ENCODE measurements at places on chromosomes 2 and 18.

DNA sequence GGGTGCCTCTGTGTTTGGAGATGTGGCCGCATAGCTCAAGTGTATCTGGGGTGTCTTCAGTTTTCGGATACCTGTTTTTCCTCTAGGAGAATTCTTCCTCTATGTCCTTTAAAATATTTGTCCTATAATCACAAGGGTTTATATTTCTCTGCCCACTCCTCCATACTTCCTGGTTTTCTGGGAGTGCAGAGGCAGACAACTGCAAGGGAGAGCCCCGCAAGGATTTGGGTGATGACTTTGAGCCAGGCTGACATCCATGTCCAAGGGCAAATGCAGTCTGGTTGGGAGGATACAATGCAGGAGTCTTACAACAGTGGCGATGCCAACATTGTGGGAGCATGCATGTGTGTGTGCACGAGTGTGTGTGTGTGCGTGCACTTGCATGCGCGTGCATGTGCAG, 2.1 kb downstream of the IL1RL1 start:
- DNase-seq, result no peak

DNA sequence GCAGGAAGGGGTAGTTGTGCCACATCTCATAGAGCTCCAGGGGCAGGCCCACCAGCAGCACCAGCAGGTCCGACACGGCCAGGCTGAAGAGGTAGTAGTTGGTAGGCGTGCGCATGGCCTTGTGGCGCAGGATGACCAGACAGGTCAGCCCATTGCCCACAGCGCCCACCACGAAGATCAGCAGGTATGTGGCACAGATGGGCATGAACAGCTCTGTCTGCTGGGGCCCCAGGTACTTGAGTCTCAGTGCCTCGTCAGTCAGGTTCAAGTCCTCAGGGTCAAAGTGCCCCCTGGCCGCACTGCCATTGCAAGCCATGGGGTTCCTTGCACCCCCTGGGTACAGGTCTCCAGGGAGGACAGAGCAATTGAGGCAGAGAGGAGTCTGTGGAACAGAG, 1.6 kb downstream of the NMUR1 start:
- no peak for DNase-seq

GRCh38 chr18:32442575-32442974, 28.1 kb downstream of the GAREM1 start:
- DNase-seq, result no peak

DNA sequence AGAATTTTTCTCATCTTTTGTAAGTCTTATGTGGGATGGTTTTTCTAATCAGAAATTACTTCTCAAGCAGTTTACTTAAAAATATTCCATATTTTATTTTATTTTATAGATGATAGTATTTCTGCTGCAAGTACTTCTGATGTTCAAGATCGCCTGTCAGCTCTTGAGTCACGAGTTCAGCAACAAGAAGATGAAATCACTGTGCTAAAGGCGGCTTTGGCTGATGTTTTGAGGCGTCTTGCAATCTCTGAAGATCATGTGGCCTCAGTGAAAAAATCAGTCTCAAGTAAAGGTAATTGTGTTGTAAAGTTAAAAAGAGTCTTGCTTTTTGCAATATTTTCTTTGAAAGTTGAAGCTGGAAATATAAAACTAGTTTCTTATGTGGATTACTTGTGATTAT, 76.2 kb downstream of the EML4 start:
- no peak for DNase-seq

GRCh38 chr2:207148020-207148419, 17.7 kb downstream of the KLF7 start:
- no peak for DNase-seq

DNA sequence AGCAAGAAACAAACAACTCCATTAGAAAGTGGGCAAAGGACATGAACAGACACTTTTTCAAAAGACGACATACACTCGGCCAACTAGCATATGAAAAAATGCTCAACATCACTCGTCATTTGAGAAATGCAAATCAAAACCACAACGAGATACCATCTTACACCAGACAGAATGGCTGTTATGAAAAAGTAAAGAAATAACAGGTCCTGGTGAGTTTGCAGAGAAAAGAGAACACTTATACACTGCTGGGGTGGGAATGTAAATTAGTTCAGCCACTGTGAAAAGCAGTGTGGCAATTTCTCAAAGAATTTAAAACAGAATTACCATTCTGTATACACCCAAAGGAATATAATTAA, 130.5 kb downstream of the PLCL1 start:
- DNase-seq, result no peak

DNA sequence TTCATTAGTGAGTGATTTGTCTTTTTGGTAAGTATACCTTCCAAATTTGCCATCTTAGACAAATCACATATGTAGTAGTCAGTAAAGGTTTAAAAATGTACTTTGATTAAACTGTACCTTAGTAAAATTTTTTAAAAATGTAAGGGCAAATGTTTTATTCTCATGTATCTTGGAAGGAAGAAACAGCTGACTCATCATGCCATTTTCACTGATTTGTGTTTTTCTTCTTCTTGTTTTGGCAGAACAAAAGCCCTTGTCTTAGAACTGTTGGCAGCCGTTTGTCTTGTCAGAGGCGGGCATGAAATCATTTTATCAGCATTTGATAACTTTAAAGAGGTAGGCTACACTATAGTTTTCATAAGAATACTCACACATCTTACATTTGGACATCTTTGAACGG, 136.5 kb downstream of the PRPF40A start:
- DNase-seq, result no peak

DNA sequence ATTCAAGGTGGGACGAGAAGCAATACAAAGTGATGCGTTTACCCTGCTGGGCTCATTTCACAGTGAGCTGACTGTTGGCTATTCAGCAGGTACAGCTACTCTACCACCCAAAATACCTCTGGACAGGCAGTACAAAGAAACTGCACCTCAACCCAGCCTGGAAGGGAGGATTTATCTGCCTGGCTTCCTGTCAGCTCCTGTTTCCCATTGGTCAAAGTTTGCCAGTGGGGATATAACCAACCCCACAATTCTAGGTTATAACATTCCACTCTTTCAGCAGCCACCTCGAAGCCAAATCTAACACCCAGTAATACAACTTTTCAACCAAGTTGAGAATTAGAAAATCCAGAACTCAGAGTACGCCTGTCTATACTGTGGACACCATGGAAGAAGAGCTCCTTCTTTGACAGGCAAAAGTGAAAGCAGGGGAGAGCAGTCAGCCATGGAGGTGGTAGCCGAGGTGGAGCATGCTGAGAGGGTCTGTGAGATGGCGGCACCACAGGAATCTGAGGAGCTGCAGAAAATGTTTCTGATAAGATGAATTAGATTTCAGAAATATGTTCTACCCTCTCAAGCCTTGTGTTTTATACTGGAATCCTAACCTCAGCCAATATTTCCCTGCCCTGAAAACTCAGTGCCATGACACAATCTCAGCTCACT, 10.8 kb downstream of the DUSP19 start:
- no peak for DNase-seq

DNA sequence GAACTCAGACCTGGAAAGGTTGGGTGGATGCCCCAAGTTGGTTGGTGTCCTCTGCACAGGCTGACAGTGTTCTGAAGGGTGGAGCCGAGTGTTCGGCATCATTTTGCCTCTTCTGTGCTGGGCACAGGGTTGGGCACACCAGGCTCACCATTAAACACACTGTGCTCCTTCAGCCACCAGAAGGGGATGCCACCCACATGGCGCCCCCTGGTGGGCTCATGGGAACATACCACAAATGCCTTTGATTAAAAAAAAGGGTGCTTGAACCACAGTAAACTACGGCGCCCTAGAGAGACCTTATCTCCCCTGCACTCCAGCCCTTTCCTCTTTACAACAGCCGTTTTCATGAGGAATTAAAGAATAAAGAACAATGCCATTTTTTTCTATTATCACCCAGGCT, 89.4 kb downstream of the CELF4 start:
- DNase-seq, result no peak

- no peak for DNase-seq
Observed at GRCh38 chr2:59824314-59824713, 729.1 kb downstream of the BCL11A start.

DNA sequence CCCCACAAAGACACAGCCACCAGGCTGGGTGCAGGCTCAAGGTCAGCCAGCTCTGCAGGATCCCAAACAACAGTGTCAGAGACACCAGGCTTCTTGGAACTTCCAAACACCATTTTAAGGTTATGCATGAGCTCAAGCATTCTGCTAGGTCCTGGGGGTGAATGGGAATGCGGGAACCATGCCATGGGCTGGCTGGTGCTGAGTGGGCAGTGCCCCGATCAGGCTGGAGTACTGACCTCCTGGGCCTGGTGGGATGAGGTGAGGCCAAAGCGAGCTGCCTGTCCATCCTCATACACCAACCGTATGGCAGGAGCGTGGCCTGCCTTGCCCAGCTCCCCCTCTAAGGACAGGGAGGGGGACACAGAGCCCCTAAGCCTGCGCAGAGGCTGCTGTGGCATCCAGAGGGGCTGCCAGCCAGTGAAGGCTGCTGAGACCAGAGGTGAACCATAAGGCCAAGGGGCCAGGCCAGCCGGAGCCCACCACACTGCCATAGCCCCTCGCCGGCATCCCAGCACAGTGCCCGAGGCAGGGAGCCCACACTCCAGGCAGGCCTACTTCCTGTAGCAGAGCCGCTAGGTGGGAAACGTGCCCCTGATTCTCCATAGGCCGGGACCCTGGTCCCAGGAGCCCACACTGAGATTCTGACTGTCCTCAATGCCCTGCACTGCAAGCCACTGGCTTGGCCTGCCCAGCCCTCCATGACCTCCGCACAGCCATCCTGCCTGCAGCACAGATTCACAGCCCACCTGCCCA, 135.0 kb downstream of the HDAC4 start:
- DNase-seq, result no peak

Measured in activated effector memory CD4-positive, alpha-beta T cell treated with Interleukin-2 at 50 U/mL for 16 hours (primary cell).